Retina (tissue), 1 donor: ENCODE measurements at places on chromosomes 13 and 19.
A peak's percentile ranks its signal among the peaks of the same experiment; 100 is the strongest.

DNA sequence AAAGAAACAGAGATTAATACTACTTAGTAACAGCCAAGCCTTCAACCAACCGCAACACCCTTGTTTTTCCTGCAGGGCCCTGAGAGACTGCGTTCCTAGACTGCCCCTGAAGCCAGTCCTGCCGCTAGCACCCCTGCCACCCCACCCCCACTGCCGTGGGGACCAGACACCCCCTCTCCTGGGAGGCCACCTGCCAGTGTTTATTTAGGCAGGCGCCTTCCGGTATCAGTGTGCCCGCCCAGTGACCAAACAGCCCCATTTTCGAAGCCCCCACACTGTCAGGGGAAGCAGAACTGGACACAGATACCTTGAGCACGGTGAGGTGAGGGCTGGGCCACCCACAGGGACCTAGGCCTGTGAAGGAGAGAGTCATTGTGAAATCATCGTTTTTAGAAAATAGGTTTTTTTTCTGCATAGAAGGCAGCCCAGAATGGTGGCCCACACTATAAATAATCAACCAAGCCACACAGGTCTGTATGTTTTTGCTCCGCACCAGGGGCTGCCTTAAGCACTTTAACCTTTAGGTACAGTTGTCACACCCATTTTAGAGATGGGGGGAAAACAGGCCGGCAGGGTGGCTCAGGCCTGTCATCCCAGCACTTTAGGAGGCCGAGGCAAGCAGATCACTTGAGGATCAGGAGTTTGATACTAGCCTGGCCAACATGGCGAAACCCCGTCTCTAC lies 3.5 kb upstream of the TLE5 start:
- DNase-seq = no peak

- peak; percentile 28 for DNase-seq
Observed at GRCh38 chr19:45507872-45508416, 665 bp downstream of the VASP start.

- DNase-seq = no peak
Observed at GRCh38 chr19:34393629-34394028, 10.6 kb upstream of the PDCD2L start.

DNA sequence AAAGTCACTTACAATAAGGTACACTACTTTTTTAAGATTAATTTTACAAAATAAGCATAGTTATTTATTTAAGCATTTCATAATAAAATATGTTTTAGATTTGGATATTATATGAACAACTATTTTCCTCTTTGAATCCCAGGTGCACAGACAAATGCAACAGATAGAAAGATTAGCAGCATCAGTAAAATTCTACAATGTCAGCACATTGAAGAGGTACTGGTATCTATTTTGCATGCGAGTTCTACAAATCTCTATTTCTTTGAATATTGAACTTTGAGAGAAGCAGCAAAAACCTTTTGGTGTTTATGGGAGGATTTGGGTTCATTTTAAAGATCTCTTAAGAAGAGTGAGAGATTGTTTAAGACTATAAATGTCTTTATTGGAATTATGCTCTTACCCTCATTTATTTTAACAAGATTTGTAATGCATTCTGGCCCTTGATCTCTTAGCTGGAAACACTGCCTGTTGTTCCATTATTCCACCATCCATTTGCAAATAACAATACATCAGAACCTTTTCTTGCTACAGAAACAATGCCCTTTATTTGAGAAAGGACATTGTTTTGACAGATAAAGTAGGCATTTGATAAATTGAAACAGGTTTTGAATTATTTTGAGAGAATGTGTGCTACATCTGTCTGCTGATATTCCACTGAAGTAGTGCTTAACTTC lies 558.8 kb upstream of the KLHL1 start:
- peak; percentile 6 for DNase-seq

GRCh38 chr19:51983361-51983760 lies 3.3 kb downstream of the ZNF350 start:
- DNase-seq = no peak

GRCh38 chr19:5927441-5927821 lies 13.4 kb downstream of the CAPS start:
- no peak for DNase-seq

DNA sequence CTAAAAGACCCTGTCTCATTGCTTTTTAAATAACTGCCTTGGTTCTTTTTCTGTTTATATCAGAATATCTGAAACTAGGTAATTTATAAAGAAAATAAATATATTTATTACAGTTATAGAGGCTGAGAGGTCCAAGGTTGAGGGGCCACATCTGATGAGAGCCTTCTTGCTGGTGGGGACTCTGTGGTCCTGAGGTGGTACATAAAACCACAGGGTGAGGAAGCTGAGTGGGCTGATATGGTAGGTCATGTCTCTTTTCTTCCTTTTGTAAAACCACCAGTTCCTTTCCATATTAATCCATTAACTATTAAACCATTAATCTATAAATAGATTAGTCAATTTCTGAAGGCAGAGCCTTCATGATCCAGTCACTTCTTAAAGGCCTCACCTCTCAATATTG lies 109.5 kb upstream of the SPRY2 start:
- DNase-seq = no peak

DNA sequence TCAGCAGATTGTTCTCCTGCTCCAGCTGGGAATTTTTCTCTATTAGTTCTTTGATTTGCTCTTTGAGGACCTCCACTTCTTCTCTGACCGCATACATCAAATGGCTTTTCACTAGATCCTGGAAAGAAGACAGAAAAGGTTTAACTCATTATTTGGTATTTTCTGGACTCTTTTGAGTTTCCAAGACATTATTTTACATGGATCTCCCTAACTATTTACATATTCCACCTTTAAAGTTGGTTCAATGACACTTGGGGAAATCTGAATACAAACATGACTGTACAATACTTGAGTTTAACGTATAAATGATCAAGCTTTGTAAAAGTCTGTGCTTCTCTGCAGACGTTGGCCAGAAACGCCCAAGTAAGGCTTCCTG lies 61.1 kb downstream of the SERP2 start:
- DNase-seq = peak; percentile 49

DNA sequence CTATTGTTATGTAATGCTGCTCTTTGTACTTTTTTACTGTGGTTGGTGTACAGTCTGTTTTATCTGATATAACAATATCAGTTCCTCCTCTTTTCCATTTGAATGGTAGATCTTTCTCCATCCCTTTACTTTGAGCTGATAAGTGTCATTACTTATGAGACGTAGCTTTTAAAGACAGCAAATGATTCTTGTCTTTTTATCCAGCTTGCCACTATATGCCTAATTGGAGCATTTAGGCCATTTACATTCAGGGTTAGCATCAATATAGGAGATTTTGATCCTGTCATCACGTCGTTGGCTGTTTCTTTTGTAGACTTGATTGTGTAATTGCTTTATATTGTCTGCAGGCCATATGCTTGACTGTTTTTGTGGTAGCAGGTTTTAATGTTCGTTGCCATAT lies 894.2 kb upstream of the ATXN8OS start:
- DNase-seq = no peak

GRCh38 chr19:46426506-46427162 lies 2.1 kb downstream of the PNMA8C start:
- peak; percentile 90 for DNase-seq

GRCh38 chr19:29695765-29696564 lies 19.1 kb downstream of the C19orf12 start:
- no peak for DNase-seq

DNA sequence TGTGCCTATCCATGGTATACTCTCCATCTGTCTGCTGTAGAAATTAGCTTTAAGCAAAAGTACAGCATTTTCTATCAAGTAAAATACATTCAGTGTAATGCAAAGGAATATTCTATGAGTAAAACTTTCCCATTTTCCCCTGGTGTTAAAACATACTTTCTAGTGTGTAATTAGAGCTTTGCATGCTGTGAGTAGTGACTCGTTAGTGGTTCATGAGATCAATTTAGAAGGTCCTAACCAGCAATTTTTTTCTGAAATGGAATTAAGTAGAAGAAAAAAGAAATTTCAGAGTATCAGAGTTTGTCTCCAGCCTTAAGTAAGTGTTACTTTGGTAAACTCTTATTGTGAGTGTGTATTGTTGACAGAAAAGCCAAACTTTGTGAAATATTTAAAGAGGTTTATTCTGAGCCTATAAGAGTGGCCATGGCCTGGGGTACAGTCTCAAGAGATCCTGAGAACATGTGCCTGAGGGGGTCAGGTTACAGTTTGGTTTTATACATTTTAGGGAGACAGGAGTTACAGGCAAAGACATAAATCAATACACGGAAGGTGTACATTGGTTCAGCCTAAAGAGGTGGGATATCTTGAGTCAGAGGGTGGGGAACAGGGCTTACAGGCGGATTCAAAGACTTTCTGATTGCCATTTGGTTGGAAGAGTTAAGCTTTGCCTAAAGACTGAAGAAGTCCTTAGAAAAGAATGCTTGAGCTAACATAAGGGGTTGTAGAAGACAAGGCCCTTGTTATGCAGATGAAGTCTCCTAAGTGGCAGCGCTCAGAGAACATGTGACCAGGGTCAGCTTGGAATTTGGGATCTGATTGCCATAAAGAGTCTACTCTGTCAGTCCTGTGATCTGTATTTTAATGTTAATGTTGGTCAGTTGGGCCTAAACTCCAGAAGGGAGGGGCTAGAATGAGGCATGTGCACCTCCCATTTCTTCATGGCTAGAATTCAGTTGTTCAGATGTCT lies 25.5 kb downstream of the FAM187B start:
- no peak for DNase-seq

DNA sequence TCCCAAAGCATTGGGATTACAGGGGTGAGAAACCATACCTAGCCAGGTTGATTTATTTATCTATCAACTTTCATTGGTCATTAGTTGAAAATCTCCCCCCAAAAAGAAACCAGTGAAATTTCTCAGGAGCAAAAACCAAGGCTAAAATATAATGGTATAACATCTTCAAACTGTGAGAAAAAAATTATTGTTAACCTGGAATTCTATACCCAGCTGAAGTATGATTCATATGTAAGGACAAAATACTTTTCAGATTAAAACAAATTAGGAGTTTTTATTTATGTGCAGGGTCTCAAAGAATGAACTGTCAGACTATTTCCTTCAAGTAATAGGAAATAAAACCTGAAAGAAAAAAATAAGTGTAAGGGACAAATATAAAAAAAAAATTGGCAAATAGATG lies 1053.9 kb downstream of the UQCRFS1 start:
- no peak for DNase-seq

GRCh38 chr13:110531671-110532083 lies 29.8 kb downstream of the RAB20 start:
- no peak for DNase-seq
